ENCODE measurements at places on chromosomes 6 and 20. TPM values are rescaled to one million over a fixed set of nuclear protein-coding genes. Genes with fewer than 3 reads are reported as not detected.

Gene CD83
- 6.0 TPM for total RNA-seq

Gene TMEM74B
- 25.7 TPM for total RNA-seq

Gene FABP7
- total RNA-seq = not detected

Gene SLC17A3
- not detected for total RNA-seq

Gene BPIFB1
- 0.17 TPM for total RNA-seq

DNA sequence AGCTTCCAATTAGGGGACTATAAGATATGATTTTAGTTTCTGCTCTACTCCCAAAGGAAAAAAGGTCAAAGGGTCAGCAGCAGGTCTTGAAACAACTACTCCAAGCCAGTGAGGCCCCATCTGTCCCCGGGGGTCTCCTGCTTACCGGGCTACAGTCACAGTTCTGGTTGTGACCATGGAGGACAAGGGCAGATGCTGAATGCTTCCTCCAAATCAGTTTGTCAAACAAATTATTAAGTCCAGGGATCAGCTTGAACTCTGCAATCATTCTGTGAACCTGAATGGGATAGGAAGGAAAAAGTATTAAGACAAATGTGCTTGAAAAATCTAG is 60.2 kb downstream of the MYH7B start:
- DNase-seq = no peak
- no peaks in the 10 kb centered on the region for H3K4me1 ChIP-seq
